ENCODE measurements at places on chromosomes 3 and 15.

- no peak for DNase-seq
Observed at GRCh38 chr3:117409701-117410459, 700.3 kb downstream of the TUSC7 start.

GRCh38 chr15:74295800-74296199, 59.7 kb downstream of the CCDC33 start:
- DNase-seq, result no peak

- no peak for DNase-seq
Observed at GRCh38 chr3:169754711-169755110, 10.1 kb downstream of the TERC start.

DNA sequence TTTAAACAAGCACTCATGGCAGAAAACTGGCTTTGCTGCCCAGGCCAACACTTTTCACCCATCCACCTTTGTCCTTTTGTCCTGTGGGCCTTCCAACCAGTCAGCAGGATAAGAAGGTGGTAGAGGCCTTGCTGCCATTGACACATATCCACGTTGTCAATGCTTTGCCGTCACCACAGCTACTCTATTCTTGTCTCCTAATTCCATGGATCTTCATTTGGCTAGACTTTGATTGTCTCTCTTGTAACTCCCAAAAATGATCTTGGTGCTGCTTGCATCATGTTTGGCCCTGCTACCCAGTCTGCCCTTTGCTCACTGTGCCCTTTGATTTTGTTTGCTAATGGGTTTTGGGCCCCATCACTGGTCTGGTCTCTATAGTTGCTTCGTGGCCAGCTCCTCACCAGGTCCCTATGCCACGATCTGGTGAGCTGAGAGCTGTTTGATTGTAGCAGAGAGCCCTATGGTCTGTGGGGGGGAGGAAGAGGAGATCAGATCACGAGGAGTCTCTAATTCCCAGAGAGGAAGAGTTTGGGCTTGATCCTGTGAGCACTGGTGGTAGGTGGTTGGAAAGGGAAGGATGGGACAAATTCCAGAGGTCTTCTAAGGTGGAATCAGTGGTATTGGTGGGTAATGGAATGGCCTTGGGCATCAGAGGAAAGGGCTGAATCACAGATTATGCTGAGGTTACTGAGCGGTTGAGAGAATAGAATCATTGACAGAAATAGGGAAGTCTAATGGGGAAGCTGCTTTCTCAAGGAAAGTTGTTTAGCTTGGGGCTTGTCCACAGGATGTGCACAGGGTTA, 40.3 kb downstream of the ABHD2 start:
- no peak for DNase-seq

- no peak for DNase-seq
Observed at GRCh38 chr3:29805757-29806156, 524.9 kb downstream of the RBMS3 start.

- no peak for DNase-seq
Observed at GRCh38 chr3:52298149-52299098, 10.8 kb downstream of the GLYCTK start.

Measured in T-cell (primary cell).